ENCODE measurements at places on chromosomes 7 and 10.

- DNase-seq, result peak; percentile 76
These were observed 68.5 kb downstream of the LRRC4 start for GRCh38 chr7:127962589-127963361.

GRCh38 chr7:29798422-29798821 lies 7.9 kb upstream of the WIPF3 start:
- no peak for DNase-seq

DNA sequence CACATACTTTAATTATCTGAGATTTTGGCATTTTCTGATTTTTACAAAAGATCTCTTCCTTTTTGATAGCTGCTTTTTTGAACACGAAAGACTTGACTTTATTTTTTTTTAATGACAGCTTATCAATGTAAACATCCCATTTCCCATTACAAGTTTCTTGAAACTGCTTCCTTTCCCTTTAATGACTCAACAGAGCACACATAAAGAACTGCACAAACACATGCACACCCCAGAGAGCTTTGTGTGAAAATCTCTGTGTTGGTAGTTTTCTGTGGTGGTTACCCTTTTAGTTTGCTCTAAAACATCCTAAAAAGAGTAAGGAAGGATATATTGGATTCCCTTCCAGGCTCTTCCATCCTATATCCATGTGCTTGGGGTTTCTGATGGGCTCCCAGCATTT lies 125.1 kb upstream of the ZNF32 start:
- no peak for DNase-seq

DNA sequence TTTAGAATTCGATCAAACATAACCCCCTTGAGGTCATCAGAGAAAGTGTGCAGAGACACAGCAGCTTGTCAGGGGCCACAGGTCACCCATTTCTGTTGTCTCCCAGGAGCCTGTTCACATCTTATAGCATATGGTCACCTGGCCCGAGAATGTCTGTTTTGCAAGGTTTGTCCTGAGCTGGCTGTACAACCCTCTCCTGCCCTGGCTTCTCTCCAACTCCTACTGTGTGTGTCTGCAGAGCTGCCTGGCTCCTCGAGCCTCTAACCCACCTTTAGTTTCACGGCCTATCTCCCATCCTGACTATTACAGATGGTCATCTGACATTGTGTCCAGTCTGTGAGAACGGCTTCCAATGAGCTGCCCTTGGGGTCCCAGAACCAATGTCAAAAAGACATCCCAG lies 683.4 kb downstream of the SDK1 start:
- DNase-seq, result no peak

DNA sequence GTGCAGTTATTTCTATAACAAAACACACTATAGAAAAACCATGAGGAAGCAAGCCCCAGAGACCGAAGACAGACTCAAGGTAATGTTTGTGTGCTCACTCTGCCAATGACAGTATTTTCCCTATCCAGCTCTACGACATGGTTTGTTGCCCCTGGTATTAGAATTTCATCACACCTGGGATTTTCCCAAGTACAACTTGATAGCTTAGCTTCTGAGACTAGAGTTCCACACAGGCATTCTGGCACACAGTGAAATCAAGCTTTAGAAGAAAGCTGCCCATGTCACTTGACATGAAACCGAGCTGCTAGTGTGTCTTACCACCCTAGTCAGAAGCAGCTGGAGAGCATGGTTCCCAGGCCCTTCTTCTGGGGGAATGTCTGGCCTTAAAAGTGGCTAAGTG lies 44.1 kb upstream of the AKR1E2 start:
- no peak for DNase-seq

All from DMS79 treated with DMSO at 0.1 percent for 48 hours (cell line).